ENCODE measurements at places on chromosomes 5 and 9. TPM values are rescaled to one million over a fixed set of nuclear protein-coding genes. Genes with fewer than 3 reads are reported as not detected.

Gene TNFSF8
- total RNA-seq, result not detected

Gene PARP8
- total RNA-seq, result 0.39 TPM

Gene LCN9
- not detected for total RNA-seq

Gene MYORG
- total RNA-seq, result 3.2 TPM

Gene OR1J2
- not detected for total RNA-seq

Gene ADRA1B
- under 0.01 TPM for total RNA-seq

Gene OTP
- total RNA-seq, result not detected

Gene PLPP7
- total RNA-seq, result 2.3 TPM

Gene IL3
- not detected for total RNA-seq

Gene PGM5
- total RNA-seq, result 48.9 TPM

Gene CCIN
- total RNA-seq, result 0.38 TPM

Gene ASS1
- total RNA-seq, result 2.3 TPM

Gene MARCOL
- not detected for total RNA-seq

Gene KIAA0825
- 1.4 TPM for total RNA-seq

Gene SPATA31E1
- total RNA-seq, result not detected

Gene FCN2
- not detected for total RNA-seq

Gene HTR4
- total RNA-seq, result not detected

Gene ANKRA2
- 13.4 TPM for total RNA-seq

Gene FAM221B
- total RNA-seq, result not detected

Gene ADCY2
- total RNA-seq, result not detected

Gene CNTFR
- not detected for total RNA-seq

Gene CTSV
- 0.25 TPM for total RNA-seq

Gene EPB41L4B
- total RNA-seq, result 0.51 TPM

Gene IL9
- not detected for total RNA-seq

Gene CAVIN4
- total RNA-seq, result 1.2 TPM

Gene MYMK
- not detected for total RNA-seq

Gene PCDHB5
- total RNA-seq, result 0.51 TPM

Gene SOHLH1
- not detected for total RNA-seq

Gene PTPDC1
- 3.6 TPM for total RNA-seq

Gene DMRT3
- not detected for total RNA-seq

Gene FAM163B
- total RNA-seq, result not detected

Gene HARS2
- 23.3 TPM for total RNA-seq

Gene CDH9
- total RNA-seq, result not detected

Gene TPPP
- 0.13 TPM for total RNA-seq

Gene HAVCR2
- total RNA-seq, result 0.64 TPM

Gene ECPAS
- total RNA-seq, result 92.8 TPM

Gene GADD45G
- total RNA-seq, result under 0.01 TPM

Gene RFK
- total RNA-seq, result 50.3 TPM

Gene GDNF
- total RNA-seq, result not detected

All from dermis microvascular lymphatic vessel endothelial cell (primary cell).